Frontal cortex (tissue), 4 donors: ENCODE measurements at places on chromosomes 5 and 9. TPM values are rescaled to one million over a fixed set of nuclear protein-coding genes. Genes with fewer than 3 reads are reported as not detected.

Gene RUSC2
- total RNA-seq: 50.5 TPM

Gene COX7C
- total RNA-seq: 244 TPM

Gene MATR3
- 810 TPM for total RNA-seq

Gene PCDHA1
- total RNA-seq: 8.6 TPM

Gene PAPPA
- total RNA-seq: under 0.01 TPM

Gene TPPP
- 13.5 TPM for total RNA-seq

Gene OR1J4
- not detected for total RNA-seq

Gene CXCL14
- 7.7 TPM for total RNA-seq

Gene C5orf46
- not detected for total RNA-seq

Gene SLC31A2
- 6.9 TPM for total RNA-seq

Gene BAAT
- total RNA-seq: under 0.01 TPM

Gene FOXD4L3
- total RNA-seq: not detected

Gene PAXX
- total RNA-seq: 13.5 TPM

Gene IFNA21
- not detected for total RNA-seq

Gene ENTPD2
- 0.82 TPM for total RNA-seq

Gene LNPEP
- total RNA-seq: 49.7 TPM

Gene CDKN2B
- under 0.01 TPM for total RNA-seq

Gene PAEP
- total RNA-seq: not detected
